ENCODE measurements at places on chromosomes 6 and 20.

GRCh38 chr20:59451066-59451630 lies 150.7 kb downstream of the EDN3 start:
- DNase-seq: no peak

DNA sequence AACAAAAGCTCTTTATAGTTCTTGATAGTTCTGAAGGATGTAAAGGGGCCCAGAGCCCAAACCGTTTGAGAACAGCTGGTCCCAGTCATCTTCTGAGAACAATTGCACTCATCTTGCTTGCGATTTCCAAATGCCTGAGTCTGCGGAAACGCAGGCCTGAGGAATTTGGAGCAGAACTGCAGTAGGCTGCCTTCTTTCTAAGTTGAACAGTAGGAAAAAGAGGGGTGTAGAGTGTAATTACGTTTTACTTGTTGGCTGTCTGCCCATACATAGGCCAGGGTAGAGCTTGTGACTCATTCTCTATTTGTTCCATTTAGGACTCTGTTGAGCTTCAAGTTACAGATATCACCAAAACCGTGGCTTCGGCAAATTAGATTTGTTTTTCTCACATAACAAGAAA lies 42.0 kb upstream of the KIF16B start:
- no peak for DNase-seq

DNA sequence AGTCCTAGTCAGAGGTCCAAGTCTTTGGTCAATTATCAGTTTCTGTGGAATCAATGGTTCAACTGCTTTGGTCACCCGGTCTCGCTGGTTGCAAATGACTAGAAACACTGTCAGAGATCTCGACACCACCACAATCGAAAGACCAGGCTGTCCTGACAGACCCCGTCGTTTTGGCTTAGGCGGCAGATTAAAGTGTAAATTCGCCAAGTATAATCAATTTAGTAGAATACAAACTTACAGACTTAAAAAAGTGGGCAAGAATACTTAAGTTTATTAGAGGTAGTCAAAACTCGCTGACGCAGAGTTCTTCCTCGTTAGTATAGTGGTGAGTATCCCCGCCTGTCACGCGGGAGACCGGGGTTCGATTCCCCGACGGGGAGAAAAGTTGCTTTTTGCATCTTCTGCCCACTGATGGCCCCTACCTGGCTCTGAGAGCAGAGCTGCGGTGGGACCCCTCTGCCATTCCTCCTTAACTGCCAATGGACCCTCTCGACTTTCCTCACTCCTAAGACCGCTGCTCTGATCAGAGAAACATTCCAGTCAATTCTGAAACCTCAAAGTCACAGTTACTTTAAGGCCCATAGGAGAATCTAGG lies 30.6 kb upstream of the ZNF184 start:
- DNase-seq: peak; percentile 61

DNA sequence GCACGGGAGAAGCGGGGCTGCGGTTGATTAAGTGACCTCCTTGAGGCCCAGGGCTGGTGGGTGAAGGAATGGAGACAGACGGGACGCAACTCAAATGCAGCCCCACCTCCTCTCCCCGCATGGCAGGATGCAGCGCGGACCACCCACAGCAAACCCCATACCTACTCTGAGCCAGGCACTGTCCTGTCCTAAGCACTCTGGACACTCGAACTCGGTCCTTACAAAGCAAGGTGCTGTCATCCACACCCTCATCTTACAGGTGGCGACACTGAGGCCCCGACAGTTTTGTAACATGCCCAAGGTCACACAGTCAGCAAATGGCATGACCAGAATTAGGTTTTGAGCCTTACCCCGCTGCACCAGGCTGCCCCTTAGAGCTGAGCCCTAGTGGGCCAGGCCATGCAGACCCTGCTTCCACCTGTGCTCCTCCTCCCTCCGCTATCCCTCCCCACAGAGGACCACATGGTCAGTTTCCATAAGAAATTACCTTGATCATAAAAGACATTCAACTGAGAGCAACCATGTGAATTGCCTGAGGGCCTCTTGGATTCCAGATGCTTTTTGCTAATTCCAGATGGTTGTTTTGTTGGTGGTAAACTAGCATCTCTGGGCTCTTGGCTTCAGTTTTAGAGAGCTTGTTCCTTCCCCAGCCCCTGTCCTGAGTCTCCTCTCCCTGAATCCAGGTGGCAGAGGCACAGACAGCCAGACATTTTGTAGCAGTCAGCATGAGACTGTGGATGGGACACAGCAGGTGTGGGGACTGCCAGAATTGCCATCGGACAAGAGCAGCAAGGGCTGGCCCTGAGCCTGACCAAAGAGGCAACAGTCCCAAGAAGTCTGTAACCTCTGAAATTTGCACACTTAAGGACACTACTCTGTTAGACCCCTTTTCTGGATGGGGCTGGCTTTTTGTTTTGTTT lies 171.9 kb upstream of the PMEPA1 start:
- DNase-seq: no peak

DNA sequence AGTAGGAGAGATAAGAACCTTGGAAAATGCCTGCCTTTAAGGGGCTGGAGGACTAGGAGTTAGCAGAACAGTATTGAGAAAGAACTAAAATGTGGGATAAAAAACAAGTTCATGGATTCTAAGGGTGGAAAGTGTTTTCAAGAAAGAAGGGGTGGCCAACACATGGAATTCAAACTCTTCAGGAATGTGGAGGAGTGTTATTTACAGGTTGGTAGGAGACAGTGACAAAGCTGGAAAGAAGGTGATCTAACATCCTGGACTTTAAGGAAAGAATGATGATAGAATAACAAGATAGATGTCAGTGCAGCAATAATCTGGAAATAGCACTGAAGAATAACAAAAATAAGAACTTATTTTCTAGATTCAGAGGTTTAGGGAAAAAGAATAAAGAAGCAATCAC lies 54.0 kb upstream of the TNFRSF21 start:
- DNase-seq: no peak

GRCh38 chr6:36712816-36713215 lies 15.2 kb downstream of the RAB44 start:
- no peak for DNase-seq

- DNase-seq: no peak
These were observed 7.2 kb downstream of the GCNT2 start for GRCh38 chr6:10528158-10528981.

GRCh38 chr6:126672649-126673048 lies 332.7 kb downstream of the CENPW start:
- DNase-seq: no peak

GRCh38 chr20:58209652-58210397 lies 18.6 kb downstream of the ANKRD60 start:
- DNase-seq: peak; percentile 77

- no peak for DNase-seq
These were observed 135.2 kb upstream of the PREP start for GRCh38 chr6:105537981-105538578.

DNA sequence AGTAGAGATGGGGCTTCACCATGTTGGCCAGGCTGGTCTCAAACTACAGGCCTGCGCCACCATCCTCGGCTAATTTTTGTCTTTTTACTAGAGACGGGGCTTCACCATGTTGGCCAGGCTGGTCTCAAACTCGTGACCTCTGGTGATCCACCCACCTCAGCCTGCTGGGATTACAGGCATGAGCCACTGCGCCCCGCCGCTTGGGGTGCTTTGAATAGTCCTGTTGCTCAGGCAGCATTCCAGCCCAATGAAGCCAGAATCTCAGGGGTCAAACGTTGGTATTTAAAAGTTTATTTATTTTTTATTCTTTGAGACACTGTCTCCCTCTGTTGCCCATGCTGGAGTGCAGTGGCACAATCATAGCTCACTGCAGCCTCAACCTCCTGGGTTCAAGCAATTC lies 11.3 kb downstream of the MOCS3 start:
- DNase-seq: no peak

DNA sequence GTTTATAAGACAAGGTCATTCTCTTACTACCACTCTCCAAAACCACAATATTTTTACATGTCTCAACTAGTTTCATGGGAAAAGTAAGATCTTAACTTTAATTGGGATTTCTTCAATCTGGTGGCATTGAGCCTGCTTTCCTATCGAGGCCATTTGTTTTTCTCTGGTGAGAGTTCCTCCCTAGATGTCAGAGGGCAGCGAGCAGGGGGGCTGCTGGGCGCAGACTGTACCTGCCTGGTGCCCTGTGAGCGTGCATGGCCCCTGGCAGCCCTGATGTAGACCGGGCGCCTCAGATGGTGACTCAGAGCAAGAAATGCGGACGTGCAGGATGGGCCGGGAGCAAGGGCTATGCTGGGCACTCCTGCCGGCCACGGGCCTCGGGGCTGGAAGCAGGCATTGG lies 27.2 kb downstream of the ERMARD start:
- no peak for DNase-seq

DNA sequence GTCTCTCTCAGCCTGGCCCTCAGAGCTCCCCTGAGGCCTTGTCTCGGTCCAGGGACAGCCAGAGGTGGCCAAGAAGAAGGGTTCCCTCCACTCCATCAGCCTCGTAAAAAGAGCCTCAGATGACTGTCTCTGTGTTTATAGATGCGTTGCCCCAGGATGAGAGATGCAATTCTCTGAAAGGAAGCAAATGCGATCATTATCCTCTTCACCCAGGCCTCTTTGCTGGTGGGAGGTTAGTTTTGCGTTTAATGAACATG lies 90.4 kb downstream of the YTHDF1 start:
- DNase-seq: no peak

DNA sequence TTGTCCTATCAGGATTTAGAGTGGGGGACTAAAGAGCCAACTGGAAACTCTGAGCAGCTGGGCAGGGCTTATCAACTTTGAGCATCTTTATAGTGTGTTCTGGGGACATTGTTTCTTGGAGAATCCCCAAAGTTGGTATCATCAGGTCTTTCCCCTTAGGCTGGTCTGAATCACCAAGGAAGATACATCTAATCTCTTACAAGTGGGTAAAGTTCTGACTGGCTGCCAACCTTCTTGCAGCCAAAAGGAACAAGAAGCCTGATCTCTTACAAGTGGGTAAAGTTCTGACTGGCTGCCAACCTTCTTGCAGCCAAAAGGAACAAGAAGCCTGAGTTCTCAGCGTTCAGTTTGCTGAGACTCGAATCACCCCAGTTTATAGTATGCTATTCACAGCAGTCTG lies 1.6 kb upstream of the MED23 start:
- no peak for DNase-seq

- DNase-seq: no peak
These were observed 11.0 kb upstream of the HDGFL1 start for GRCh38 chr6:22558288-22558882.

- no peak for DNase-seq
These were observed 65.2 kb upstream of the PIM1 start for GRCh38 chr6:37104824-37105147.

- DNase-seq: no peak
These were observed 18.1 kb upstream of the PXDC1 start for GRCh38 chr6:3769610-3770009.

- DNase-seq: no peak
These were observed 61.6 kb downstream of the RIPOR2 start for GRCh38 chr6:24874128-24874527.

- no peak for DNase-seq
These were observed 77.4 kb upstream of the TMEM170B start for GRCh38 chr6:11460001-11460668.

DNA sequence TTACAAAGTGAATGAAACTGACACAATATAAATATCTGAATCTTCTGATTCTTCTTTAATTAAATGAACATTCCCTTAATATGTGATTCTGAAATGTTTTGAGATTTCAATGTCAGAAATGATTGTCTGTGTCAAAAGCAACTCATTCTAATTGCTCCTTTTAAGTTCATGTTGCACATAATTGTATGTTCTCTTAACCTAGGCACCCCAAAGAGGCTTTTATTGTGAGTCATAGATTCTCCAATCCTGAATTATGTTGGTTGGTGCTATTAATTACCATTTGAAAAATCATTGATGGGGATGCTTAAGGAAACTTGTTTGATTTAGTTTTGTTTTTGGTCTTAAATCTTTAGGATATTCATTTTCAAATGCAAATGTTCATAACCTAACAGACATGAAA lies 829.7 kb upstream of the CITED2 start:
- DNase-seq: no peak

- no peak for DNase-seq
These were observed 55.2 kb upstream of the TBC1D7 start for GRCh38 chr6:13383328-13384163.

DNA sequence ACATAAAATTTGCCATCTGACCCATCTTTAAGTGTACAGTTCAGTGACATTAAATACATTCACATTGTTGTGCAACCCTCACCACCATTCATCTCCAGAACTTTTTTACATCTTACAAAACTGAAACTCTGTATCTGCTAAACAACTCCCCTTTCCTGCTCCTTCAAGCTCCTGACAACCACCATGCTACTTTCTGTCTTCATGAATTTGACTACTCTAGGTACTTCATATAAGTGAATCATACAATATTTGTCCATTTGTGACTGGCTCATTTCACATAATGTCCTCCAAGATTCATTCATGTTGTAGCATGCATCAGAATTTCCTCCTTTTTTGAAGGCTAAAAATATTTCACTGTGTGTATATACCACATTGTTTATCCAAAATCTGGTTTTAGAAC lies 86.9 kb upstream of the SMLR1 start:
- no peak for DNase-seq

DNA sequence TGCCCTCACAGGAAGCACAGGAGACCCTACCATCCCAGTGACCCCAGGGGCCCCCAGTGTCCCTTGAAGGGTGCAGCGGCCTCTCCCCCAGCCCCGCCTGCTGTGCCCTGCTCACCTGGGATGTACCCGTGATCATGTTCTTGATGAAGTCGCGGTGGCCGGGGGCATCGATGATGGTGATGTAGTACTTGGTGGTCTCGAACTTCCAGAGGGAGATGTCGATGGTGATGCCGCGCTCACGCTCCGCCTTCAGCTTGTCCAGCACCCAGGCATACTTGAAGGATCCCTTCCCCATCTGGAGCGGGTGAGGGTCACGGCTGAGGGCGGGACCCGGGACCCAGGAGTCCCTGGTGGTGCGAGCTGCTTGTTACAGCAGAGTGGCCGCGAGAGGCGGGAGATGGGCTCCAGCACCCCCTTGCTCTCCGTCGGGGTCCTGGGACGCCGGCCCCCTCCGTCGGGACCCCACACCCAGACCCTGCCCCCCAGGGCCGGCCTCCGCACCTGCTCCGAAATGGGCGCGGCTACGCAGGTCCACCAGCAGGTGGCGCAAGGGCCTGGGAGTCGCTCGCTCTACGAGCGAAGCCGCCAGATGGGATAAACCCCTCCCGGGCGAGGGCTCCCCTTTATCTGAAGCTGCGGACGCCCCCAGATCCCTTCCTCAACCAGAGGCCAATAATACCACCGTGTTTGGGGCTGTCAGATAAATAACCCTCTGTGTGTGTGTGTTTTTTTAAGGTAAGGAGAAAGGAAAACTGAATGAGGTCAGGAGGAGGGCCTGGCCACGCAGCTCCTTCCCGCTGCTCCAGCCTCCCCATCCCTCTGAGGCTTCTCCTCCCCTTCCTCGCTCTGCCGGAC lies 2.9 kb downstream of the EEF1A2 start:
- peak; percentile 56 for DNase-seq

DNA sequence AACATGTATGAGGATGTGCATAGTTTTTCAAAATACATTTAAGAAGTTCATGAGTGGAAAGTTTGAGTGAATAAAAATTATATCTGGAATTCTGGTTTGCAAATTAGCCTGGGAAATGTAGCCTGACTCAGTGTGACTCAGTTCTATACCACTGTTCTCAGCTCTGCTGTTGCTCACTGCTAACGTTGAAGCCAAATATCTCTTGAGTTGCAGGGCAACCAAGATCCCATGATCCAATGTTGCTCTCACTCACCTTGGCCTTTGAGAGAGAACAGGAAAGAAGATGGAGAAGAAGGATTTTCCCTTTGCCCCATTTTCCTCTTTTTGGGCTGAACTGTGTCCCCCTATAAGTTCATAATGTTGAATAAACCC lies 28.9 kb downstream of the PSMB9 start:
- DNase-seq: no peak

- DNase-seq: no peak
These were observed 29.8 kb downstream of the SNAI1 start for GRCh38 chr20:50012282-50013263.

GRCh38 chr20:24682496-24682985 lies 213.1 kb downstream of the SYNDIG1 start:
- no peak for DNase-seq
